CD4-positive, alpha-beta T cell treated with Interleukin-10 for 1 hour (primary cell): ENCODE measurements at places on chromosomes 1 and 21.
A peak's percentile ranks its signal among the peaks of the same experiment; 100 is the strongest.

- DNase-seq = no peak
Observed at GRCh38 chr1:24742090-24742938, 2.9 kb upstream of the CLIC4 start.

DNA sequence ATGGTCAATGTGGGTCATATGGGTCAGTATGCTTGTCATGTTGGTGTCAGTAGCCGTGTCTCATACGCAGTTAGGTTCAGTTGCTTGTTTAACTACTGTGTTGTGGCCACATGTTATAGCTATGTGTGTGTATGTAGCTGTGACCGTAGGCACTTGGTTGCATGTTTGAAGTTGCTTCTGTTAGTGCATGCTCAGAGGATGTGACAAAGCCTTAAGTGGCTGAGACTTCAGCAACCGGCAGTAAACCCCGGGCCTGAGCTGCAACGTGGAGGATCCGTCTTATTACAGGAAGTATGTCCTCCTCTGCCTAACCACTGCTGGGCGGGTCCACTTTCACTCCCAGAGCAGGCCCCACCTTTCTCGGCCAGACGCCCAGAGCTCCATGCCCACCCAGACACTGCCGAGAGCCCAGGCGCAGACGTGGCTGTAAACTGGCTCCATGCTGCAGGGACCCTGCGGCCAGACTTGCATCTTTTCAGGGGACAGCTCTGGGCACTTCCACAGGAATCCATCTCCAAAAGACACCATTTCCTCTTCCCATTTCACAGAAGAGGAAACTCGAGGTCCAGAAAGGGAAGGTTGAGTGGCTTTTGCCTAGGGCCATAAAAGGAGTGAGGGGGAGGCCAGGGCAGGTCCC lies 2.2 kb downstream of the TCEA3 start:
- DNase-seq = peak; percentile 41

DNA sequence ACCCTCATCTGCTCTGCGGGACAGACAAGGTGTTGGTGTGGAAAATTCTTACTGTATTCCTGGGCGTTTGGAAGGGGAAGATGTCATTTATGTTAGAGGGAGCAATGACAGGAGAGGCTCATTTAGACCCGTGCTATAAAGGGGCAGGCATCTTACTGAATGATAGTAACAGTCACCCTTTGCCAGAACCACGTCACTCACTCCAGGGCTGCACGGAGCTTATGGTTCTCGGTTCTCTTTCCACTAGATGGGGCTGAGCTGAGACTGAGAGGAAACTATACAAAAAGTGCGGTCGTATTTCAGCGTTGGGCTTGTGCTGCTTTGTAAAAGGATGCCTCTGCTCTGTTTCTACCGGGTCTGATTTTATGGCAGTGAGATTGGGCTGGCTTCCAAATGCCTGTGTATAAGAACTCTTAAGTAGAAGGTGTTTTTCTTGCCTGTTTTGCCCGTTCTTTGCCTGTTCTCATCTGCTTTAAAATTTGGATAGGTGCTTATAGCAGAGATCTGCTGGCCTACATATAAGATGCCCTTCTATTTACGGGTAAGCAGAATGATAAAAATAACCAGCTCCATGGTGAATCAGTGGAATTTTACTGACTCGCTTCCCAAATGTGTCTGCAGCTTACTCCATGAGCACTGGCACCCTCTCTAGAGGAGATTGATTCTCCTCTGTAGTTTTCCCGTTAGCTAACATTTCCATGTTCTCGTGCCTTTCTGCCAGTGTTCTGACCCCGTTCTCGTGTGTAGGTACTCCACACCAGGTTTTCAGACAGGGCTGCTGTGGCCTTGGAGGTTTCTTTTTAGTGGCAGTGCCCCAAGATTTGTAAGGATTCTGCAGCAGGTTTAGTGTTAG lies 55.9 kb downstream of the MRPS6 start:
- peak; percentile 55 for DNase-seq

DNA sequence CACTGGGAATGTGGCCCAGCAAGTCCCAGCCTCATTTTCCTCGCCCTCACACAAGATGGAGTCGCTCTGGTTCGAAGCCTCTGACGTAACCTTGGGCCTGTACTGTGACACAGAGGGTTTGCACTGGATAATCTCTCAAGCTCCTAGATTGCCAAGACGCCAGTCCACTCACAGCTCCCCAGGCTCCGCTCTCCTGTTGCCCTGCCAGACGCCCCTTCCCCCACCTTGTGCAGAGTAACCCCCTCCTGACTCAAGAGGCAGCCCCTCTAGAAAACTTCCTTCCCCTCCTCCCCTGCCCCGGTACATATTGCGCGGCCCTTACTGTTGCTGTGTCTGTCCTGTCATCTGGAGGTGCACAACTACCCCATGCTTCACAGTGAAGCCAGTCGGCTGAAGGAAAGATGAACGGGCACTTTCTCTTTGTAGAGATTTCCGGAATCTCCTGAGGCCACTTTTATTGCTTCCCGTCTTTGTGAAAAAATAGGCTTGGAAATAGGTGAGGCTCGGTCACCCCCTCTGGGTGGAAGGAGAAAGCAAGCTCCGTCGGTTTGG lies 981 bp upstream of the KIAA1614 start:
- no peak for DNase-seq

GRCh38 chr1:75100481-75101092 lies 33.6 kb upstream of the LHX8 start:
- DNase-seq = no peak

DNA sequence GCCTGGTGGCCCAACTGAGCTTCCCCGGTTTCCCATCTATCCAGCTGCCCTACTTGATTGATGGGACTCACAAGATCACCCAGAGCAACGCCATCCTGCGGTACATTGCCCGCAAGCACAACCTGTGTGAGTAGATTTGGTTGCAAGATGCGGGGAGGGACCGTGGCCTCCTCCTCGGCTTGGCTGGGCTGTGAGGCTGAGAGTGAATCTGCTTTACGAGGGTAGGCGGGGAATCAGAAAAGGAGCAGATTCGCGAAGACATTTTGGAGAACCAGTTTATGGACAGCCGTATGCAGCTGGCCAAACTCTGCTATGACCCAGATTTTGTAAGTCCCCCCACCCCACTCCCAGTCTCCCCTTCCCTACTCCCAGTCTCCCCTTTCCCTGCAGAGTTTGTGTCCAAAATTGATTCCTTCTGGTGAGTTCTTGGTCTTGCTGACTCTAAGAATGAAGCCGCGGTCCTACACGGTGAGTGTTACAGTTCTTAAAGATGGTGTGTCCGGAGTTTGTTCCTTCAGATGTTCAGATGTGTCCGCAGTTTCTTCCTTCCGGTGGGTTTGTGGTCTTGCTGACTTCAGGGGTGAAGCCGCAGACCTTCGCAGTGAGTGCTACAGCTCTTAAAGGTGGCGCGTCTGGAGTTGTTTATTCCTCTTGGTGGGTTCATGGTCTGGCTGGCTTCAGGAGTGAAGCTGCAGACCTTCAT lies 1.5 kb downstream of the GSTM2 start:
- no peak for DNase-seq

GRCh38 chr1:116808848-116809508 lies 54.7 kb downstream of the CD2 start:
- peak; percentile 58 for DNase-seq

DNA sequence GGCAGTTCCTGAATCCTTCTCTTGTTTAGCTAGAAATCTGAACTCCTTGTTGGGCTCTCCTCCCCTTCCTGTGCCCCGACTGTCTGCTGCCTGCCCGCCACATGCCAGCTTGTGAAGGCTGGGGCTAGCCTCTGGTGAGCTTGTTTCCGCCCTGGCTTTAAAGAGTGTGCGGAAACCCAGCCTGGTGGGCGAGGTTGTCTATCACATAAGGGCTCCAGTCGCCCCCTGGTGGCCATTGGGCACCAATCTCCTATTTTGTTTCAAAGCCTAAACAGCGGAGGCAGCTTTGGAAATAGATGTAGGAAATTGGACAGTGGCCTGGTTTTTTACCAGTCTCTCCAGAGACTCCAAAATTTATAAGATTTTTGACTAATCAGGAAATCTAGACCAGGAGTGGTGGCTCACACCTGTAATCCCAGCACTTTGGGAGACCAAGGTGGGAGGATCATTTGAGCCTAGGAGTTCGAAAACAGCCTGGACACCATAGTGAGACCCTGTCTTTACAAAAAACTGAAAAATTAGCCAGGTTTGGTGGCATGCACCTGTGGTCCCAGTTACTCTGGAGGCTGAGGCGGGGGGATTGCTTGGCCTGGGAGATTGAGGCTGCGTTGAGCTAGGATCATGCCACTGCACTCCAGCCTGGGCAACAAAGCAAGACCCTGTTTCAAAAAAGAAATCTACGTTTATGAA lies 9.8 kb downstream of the ATP8B2 start:
- DNase-seq = peak; percentile 92

GRCh38 chr21:32392299-32392879 lies 423 bp downstream of the URB1 start:
- DNase-seq = no peak
